NCI-H1694 (cell line): ENCODE measurements at places on chromosomes 2 and 18.

DNA sequence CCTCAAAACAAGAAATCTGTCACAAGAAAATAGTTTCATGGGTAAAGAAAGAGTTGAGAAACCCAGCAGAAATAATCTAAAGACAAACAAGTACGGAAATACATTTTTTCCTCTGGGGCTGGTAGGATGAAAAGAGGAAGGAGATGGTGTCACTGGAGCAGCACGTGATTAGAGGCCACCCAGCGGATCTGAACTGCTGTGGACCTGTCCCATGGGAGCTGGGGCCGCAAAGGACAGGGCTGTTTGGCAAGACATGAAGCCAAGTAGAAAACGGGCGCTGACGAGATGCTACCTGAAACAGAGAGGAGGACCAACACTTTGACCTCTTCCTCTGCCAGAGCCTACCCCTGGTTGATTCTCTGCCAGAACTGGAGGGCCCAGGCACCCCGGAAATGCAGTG is 295.4 kb upstream of the ATP5MC3 start:
- no peak for DNase-seq

- DNase-seq, result peak; percentile 10
These were observed 476.3 kb upstream of the VWC2L start for GRCh38 chr2:213934560-213934959.

DNA sequence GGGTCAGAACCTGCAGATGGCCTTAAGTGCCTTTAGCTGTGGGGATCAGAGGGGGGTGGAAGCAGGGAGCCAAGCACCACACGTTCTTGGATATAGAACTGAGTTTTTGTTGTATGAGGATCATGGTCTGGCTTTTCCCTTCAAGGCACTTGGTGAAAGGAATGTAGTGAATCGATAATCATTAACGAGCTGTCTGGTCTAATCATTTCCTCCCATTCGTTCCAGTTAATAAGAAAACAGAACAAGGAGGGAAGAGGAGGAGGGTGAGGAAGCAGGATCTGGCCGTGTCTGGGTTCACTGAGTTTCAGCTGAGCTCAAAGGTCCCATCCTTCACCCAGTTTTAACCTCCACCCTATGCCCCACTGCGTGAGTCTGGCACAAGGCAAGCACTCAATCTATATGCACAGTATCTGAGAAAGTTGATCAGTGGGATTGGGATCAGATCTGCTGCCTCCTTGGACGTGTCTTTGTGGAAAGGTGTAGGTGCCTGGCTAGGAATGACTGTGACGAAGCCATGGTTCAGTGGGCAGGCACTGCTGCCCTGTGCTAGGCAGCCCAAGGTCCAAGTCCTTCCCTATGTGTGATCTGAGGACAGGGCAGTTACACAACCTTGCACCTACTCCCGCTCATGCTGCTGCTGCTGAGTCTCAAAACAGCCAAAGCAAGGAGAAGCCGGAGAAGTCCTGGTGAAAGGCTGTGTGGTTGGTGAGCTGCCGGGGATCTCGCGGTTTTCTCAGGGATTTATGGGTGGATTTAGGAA is 54.8 kb downstream of the GALNT14 start:
- DNase-seq, result no peak

DNA sequence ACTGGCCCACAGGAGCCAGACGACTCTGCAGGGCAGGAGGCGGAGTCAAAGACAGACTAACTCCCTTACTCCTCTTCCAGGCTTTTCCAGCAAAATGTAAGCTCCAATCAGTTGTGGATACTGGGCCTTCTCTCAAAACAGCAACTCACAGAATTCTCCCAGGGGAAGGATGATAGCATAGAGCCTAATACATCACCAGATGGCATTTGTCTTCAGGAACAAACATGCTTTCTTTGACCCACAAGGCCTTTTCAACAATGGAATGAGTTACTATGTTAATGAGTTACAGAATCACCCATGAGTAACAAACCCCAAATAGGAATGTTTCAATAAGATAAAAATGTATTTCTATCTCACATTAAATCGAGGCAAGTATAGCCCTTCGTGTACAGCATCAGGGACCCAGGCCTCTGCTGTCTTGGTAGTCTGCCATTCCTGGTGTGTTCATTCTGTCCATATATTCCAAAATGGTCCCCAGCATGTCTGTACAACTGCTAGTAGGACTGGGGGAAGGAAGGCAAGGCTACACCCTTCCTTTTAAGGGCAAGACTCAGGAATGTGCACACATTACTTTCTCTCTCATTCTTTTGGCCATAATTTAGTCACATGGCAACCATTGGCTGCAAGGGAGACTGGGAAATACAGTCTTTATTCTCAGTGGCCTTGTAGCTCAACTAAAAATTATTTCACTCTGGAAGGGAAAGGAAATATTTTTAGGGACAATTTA is 76.4 kb downstream of the BOD1L2 start:
- peak; percentile 0 for DNase-seq

- no peak for DNase-seq
These were observed 57.8 kb upstream of the NABP1 start for GRCh38 chr2:191620144-191620543.

- no peak for DNase-seq
These were observed 3.6 kb upstream of the ECEL1 start for GRCh38 chr2:232491139-232491780.

DNA sequence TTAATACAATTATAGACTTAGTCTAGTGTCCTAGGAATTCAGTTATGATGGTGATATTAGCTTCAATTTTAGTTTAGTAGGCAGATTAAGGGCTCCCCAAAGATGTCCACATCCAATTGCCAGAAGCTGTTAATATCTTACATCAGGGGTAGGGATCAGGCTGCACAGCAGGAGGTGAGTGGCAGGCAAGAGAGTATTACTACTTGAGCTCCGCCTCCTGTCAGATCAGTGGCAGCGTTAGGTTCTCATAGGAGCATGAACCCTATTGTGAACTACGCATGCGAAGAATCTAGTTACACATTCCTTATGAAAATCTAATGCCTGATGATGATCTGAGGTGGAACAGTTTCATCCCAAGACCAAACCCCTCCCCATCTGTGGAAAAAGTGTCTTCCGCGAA is 54.9 kb downstream of the NYAP2 start:
- DNase-seq, result no peak

- DNase-seq, result no peak
These were observed 38.9 kb downstream of the HIBCH start for GRCh38 chr2:190280565-190281350.

- no peak for DNase-seq
These were observed 207.4 kb downstream of the NEDD4L start for GRCh38 chr18:58251416-58251815.
